Activated CD8-positive, alpha-beta T cell treated with anti-CD3 and anti-CD28 coated beads for 36 hours (primary cell): ENCODE measurements at places on chromosomes 16 and 17.

DNA sequence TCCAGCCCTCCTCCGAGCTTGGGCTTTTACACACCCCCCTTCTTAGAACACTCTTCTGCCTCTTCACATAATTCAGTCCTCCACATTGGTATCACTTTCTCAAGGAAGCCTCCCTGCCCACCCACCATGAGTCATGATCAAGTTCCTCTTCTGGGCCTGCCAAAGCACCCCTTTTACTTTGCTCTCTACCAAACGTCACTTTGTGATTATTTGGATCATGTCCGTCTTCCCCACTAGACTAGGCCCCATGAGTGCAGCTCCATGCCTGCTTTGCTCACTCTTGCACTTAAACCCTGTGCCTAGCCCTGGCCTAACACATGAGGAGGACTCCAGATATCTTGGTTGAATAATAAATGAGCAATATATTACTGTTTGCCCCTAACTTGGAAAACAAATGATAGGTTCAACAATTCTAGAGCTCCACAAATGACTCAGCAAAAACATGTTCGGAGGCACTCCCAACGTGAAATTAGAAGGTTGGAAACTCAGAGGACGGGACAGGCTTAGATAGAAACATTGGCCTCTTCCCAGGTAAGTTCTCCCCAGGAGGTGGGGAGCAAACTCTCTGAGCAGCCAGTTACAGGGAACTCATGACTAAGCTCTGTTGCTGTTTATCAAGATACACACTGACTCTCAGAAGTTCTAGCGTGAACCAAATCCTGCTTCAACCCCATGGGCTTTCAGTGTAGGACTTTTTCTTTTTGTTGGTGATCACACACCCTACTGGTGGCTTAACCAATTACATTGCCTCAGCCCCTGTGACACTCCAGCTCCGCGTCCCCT lies 28.3 kb downstream of the G6PC1 start:
- peaks cover 3% of the 10 kb centered on the region for H3K27me3 ChIP-seq
- peak; percentile 78 for DNase-seq
- H3K4me1 ChIP-seq: peaks cover 12% of the 10 kb centered on the region
- H3K36me3 ChIP-seq: no peaks in the 10 kb centered on the region
- no peak overlapping the region for H3K4me3 ChIP-seq

DNA sequence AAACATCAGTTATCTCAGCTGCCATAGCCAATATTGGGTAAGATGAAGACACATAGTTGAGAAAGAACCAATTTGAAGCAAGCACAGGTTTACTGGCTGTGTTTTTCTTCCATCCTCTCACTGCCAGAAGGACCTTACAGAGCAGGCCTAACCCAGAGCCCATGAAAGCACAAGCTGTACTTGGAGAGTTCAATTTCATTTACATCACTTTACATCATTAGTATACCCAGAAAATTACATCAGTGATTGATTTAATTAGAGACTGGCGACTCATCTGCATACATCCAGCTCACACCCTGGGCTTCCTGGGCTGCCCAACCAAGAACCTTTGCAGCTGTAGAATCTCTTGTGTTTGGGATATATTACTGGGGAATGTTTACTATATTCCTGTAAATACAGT lies 23.7 kb downstream of the LRRC36 start:
- H3K36me3 ChIP-seq: no peaks in the 10 kb centered on the region
- H3K4me3 ChIP-seq: no peak overlapping the region
- DNase-seq: no peak
- peaks cover 2% of the 10 kb centered on the region for H3K27me3 ChIP-seq
- no peak overlapping the region for H3K27ac ChIP-seq

- peak overlapping the region; percentile 53 for H3K4me3 ChIP-seq
- H3K36me3 ChIP-seq: peaks cover 14% of the 10 kb centered on the region
- peak; percentile 80 for DNase-seq
- peaks cover 34% of the 10 kb centered on the region for H3K4me1 ChIP-seq
- peak overlapping the region; percentile 81 for H3K27ac ChIP-seq
These were observed 14.2 kb downstream of the SNX20 start for GRCh38 chr16:50666658-50667496.

GRCh38 chr17:77474292-77474988 lies 333.7 kb downstream of the SEC14L1 start:
- peak overlapping the region; percentile 87 for H3K27ac ChIP-seq
- peaks cover 72% of the 10 kb centered on the region for H3K36me3 ChIP-seq
- H3K27me3 ChIP-seq: no peaks in the 10 kb centered on the region
- no peak for DNase-seq
- peak overlapping the region; percentile 69 for H3K4me3 ChIP-seq

GRCh38 chr16:57620335-57621231 lies 7.8 kb upstream of the ADGRG1 start:
- H3K4me3 ChIP-seq: no peak overlapping the region
- peaks cover 13% of the 10 kb centered on the region for H3K4me1 ChIP-seq
- H3K27me3 ChIP-seq: no peaks in the 10 kb centered on the region
- no peak for DNase-seq
- H3K36me3 ChIP-seq: no peaks in the 10 kb centered on the region

GRCh38 chr17:72492494-72492893 lies 371.7 kb downstream of the SOX9 start:
- no peak for DNase-seq
- no peak overlapping the region for H3K4me3 ChIP-seq
- no peak overlapping the region for H3K27ac ChIP-seq
- H3K36me3 ChIP-seq: no peaks in the 10 kb centered on the region

GRCh38 chr16:79758615-79759346 lies 158.2 kb upstream of the MAF start:
- H3K27ac ChIP-seq: no peak overlapping the region
- no peaks in the 10 kb centered on the region for H3K36me3 ChIP-seq
- no peak for DNase-seq

DNA sequence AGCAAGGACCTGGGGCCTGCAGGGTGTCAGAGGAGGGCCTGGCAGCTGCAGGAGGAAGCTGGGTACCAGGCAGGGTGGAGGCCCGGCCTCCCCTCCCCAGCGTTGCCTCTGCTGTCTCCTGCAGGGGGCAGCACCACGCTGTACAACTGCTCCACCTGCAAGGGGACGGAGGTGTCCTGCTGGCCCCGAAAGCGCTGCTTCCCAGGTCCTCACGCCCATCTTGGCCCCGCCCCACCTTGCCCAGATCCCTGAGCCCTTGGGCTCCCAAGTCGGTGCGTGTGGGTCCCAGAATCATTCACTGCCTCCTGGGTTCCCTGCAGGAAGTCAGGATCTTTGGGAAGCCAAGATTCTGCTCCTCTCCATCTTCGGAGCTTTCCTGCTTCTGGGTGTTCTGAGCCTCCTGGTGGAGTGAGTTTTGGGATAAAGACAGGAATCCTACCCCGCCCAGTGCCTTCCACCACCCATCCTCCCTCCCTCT lies 1.2 kb downstream of the TMEM95 start:
- no peak overlapping the region for H3K27ac ChIP-seq
- H3K36me3 ChIP-seq: peaks cover 12% of the 10 kb centered on the region
- peaks cover 34% of the 10 kb centered on the region for H3K4me1 ChIP-seq
- H3K4me3 ChIP-seq: no peak overlapping the region
- peak; percentile 92 for DNase-seq

GRCh38 chr16:56932721-56933619 lies 1.0 kb downstream of the HERPUD1 start:
- H3K36me3 ChIP-seq: peaks cover 53% of the 10 kb centered on the region
- peak overlapping the region; percentile 98 for H3K27ac ChIP-seq
- H3K27me3 ChIP-seq: no peaks in the 10 kb centered on the region
- peaks cover 41% of the 10 kb centered on the region for H3K4me1 ChIP-seq
- DNase-seq: peak; percentile 63
- peak overlapping the region; percentile 98 for H3K4me3 ChIP-seq

- no peak overlapping the region for H3K27ac ChIP-seq
- peaks cover 12% of the 10 kb centered on the region for H3K36me3 ChIP-seq
- H3K4me3 ChIP-seq: no peak overlapping the region
- no peak for DNase-seq
- H3K4me1 ChIP-seq: no peaks in the 10 kb centered on the region
These were observed 10.9 kb downstream of the TRAF7 start for GRCh38 chr16:2166263-2167067.

DNA sequence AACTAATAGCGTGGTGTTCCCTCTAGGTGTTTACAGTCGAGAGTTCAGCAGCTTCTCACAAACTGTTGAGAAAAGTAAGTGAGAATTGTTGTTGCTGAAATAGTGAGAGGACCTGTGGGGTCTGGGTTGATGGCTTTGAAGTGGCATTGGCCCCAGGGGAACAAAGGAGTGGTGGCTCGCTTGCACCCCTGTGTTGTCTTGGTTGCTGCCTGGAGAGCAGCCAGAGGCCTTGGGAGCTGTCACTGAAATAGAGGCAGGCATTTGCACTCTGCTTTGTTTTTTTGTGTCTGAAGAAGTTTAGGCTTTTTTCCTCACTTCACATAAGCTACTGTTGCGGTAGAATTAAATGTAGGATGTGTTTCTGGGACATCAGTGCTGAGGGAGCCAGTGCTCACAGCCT lies 36.8 kb downstream of the PRMT7 start:
- peaks cover 63% of the 10 kb centered on the region for H3K36me3 ChIP-seq
- H3K4me1 ChIP-seq: peaks cover 15% of the 10 kb centered on the region
- no peak overlapping the region for H3K4me3 ChIP-seq

DNA sequence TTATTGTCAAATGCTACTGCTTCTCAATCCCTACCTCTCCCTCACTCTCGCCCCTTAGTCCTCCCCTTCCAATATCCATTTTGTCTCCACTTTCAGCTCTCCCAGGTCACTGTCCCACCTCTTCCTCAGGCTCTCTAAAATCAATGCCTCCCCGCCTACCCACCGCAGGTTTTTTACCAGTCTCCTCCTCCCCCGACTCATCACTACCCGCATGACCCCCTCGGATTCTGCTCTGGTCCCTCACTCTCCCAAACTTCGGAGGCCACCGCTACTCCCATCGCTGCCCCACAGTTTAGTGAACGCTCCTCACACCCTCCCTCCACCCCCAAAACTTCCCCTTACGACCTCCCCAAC lies 513 bp downstream of the CRLF3 start:
- H3K4me1 ChIP-seq: peaks cover 38% of the 10 kb centered on the region
- no peaks in the 10 kb centered on the region for H3K27me3 ChIP-seq
- H3K4me3 ChIP-seq: peak overlapping the region; percentile 86
- peaks cover 6% of the 10 kb centered on the region for H3K36me3 ChIP-seq
- peak; percentile 66 for DNase-seq

- peaks cover 11% of the 10 kb centered on the region for H3K27me3 ChIP-seq
- no peaks in the 10 kb centered on the region for H3K4me1 ChIP-seq
- H3K4me3 ChIP-seq: no peak overlapping the region
- no peak overlapping the region for H3K27ac ChIP-seq
- H3K36me3 ChIP-seq: no peaks in the 10 kb centered on the region
- no peak for DNase-seq
These were observed 220.1 kb downstream of the FOXL1 start for GRCh38 chr16:86798247-86799041.

DNA sequence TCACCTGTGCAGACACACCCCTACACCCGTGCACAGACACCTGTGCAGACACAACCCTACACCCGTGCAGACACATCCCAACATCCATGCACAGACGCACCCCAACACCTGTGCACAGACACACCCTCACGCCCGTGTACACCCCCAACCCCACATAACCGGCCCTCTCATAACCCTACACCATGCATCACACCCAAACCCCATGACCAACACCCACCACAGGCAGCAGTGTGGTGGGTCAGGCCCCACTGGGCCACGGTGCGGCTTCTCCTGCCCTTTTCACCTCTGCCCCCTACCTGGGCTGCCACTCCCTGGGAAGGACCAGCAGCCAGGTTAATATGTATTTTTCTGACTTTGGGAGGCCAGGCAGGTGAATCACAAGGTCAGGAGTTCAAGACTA lies 4.2 kb upstream of the SLC16A3 start:
- H3K36me3 ChIP-seq: no peaks in the 10 kb centered on the region
- no peak overlapping the region for H3K27ac ChIP-seq
- H3K4me1 ChIP-seq: peaks cover 1% of the 10 kb centered on the region
- DNase-seq: no peak
- no peak overlapping the region for H3K4me3 ChIP-seq

DNA sequence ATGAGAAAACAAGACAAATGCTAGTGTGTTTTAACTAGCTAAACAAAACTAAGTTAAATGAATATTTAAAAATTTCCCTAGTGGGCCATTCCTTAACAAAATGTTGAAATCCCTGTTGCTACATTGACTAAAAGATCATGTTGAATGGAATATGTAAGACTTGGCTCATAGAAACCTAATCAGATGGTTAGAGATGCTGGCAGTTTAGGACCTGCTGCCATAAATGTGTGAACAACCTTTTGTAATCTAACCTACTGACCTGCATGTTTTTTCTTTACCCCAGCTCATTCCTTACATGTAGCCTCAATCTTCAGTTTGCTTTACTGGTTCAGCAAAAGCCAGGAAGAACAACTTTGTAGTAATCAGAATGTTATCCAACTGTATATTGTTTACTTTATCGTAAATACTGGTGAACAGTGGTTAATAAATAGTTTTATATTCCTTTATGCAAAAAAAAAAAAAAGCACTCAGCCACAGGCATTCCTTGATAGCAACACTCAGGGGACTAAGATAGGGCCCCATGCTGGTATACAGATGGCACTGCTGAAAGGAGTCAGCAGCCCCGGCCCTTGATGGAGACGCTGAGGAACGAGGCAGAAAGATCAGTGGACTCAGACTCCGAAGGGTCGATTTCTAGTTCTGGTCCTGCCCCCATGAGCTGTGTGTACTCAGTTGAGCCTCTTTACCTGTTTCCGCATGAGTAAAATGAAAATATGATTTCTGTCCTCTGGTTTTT lies 78.2 kb downstream of the MARF1 start:
- H3K4me1 ChIP-seq: peaks cover 5% of the 10 kb centered on the region
- H3K27me3 ChIP-seq: no peaks in the 10 kb centered on the region
- no peak overlapping the region for H3K27ac ChIP-seq
- H3K36me3 ChIP-seq: peaks cover 11% of the 10 kb centered on the region
- H3K4me3 ChIP-seq: no peak overlapping the region

DNA sequence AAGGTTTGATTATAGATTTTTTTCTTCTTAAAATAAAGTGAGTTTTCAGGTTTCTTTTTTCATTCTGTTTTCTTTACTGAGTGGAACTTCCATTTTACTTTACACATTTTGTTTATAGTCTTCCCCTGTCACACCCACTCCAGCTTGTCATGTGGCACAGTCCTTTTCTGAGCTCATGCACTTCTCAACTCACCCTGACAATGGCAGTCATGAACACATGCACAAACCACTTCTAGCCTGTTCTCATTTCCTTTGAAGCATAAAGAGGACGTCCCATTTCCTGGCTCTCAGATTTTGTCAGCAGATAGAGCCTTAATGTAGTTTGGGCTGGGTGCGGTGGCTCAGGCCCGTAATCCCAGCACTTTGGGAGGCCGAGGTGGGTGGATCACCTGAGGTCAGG lies 168.0 kb downstream of the AHSP start:
- H3K4me1 ChIP-seq: peaks cover 6% of the 10 kb centered on the region
- no peaks in the 10 kb centered on the region for H3K36me3 ChIP-seq
- DNase-seq: peak; percentile 75
- no peak overlapping the region for H3K27ac ChIP-seq
- H3K27me3 ChIP-seq: no peaks in the 10 kb centered on the region

DNA sequence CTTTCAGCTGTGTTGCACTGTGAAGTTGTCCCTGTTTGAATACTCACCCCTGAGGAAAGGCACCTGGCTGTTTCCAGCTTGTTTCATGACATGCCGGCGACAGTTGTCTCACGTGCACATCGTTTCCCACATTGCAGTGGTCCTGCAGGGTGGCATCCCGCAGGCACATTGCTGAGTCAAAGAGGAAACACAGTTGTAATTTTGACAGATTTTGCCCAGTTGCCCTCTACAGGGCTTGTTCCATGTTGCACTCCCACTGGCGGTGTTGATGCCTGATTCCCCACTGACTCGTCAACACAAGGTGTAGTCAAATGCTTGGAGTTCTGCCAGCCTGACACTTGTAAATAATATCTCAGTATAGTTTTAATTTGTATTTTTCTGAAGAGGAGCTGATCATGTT lies 23.8 kb downstream of the EPN2 start:
- H3K27ac ChIP-seq: no peak overlapping the region
- H3K4me1 ChIP-seq: no peaks in the 10 kb centered on the region
- no peak overlapping the region for H3K4me3 ChIP-seq
- H3K36me3 ChIP-seq: no peaks in the 10 kb centered on the region
- DNase-seq: no peak
